CD14-positive monocyte (primary cell): ENCODE measurements at places on chromosomes 3 and 15.
A peak's percentile ranks its signal among the peaks of the same experiment; 100 is the strongest.

DNA sequence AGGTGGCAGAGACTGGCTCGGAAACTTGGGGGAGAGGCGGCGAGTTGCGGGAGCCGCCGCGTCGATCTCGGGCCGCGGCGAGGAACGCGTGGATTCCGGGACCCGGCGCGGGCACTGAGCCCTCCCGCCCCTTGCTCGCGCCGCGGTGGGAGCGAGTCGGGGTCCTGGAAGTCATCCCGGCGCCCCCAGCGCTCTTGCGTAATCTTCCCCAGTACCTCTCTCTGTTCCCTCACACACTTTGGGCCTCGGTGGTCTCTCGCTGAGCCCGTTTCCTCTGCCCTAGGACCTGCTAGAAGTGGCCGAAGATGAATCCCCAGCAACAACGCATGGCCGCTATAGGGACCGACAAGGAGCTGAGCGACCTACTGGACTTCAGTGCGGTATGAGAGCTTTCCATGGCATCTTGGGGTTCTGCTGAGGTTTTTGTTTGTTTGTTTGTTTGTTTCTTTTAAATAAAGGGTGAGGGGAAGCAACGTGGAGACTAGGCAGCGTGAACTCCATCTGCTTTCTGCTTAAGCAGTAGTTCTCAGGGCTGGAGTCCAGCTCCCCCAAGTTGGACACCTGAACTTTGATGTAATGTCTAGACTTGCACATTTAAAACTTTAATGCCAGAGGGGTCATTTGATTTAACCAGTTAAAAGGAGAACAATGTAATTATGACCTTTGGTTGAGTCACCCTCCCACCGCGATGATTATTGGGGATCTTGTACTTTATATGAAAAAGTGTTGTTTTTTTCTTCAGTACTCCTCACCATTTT is 1.3 kb downstream of the TCF12 start:
- H3K27me3 ChIP-seq, result no peaks in the 10 kb centered on the region
- H3K36me3 ChIP-seq, result peaks cover 26% of the 10 kb centered on the region
- DNase-seq, result peak; percentile 39
- H3K27ac ChIP-seq, result peak overlapping the region; percentile 97
- H3K4me1 ChIP-seq, result peaks cover 17% of the 10 kb centered on the region

DNA sequence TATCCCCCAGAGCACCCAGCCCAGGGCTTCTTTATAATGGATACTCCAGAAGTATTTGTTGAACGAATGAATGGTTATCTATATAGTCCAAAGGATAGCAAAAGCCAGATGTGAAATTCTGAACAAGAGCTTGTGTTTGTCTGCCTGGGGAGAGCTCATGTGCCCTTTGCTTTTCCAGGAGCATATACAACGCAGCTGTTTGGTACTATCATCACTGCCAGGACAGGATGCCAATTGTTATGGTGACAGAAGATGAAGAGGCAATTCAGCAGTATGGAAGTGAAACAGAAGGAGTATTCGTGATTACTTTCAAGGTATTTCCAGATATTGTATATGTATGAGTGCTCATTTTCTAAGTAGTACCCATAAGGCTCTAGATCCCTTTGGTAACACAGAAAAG is 15.2 kb downstream of the DIS3L start:
- DNase-seq, result no peak
- no peaks in the 10 kb centered on the region for H3K27me3 ChIP-seq
- peaks cover 79% of the 10 kb centered on the region for H3K36me3 ChIP-seq
- no peaks in the 10 kb centered on the region for H3K4me1 ChIP-seq

- no peaks in the 10 kb centered on the region for H3K27me3 ChIP-seq
- peaks cover 89% of the 10 kb centered on the region for H3K36me3 ChIP-seq
- H3K4me1 ChIP-seq, result no peaks in the 10 kb centered on the region
- DNase-seq, result no peak
Observed at GRCh38 chr15:79321876-79322275, 11.0 kb downstream of the TMED3 start.

DNA sequence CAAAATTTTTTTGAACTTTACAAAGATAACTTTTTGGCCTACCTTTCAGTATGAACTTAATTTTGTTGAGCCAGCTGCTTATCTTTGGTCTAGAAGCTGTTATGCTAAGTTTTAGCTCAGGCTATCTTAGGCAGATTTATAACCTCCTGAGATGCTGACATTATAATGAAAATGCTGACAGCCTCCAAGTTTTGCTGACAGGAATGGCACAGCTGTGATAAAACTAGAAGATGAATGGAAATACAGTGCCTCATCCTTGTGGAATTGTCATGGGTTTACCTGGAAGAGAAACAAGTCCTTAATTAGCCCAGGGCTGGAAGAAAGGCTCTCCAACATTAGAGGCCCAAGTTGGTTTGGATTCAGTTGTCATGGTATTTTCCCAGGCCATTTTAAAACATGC is 123.3 kb downstream of the OXSM start:
- no peak for DNase-seq
- no peaks in the 10 kb centered on the region for H3K27me3 ChIP-seq
- H3K4me1 ChIP-seq, result no peaks in the 10 kb centered on the region
- no peaks in the 10 kb centered on the region for H3K36me3 ChIP-seq

GRCh38 chr3:141405591-141405990 is 37.3 kb downstream of the ZBTB38 start:
- peaks cover 15% of the 10 kb centered on the region for H3K36me3 ChIP-seq
- H3K4me3 ChIP-seq, result no peak overlapping the region
- H3K27ac ChIP-seq, result no peak overlapping the region
- no peak for DNase-seq
- H3K4me1 ChIP-seq, result peaks cover 16% of the 10 kb centered on the region

DNA sequence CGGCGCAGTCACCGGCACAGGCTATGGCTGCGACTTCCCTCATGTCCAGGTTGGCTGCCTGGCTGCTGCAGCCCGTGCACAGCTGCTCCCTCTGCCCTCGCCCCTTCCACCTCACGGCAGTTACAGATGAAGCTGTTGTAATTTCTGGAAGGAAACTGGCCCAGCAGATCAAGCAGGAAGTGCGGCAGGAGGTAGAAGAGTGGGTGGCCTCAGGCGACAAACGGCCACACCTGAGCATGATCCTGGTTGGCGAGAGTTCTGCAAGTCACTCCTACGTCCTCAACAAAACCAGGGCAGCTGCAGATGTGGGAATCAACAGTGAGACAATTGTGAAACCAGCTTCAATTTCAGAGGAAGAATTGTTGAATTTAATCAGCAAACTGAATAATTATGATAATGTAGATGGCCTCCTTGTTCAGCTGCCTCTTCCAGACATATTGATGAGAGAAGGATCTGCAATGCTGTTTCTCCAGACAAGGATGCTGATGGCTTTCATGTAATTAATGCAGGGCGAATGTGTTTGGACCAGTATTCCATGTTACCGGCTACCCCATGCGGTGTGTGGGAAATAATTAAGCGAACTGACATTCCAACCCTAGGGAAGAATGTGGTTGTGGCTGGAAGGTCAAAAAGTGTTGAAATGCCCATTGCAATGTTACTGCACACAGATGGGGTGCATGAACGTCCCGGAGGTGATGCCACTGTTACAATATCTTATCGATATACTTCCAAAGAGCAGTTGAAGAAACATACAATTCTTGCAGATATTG is 13.2 kb upstream of the GNB4 start:
- H3K4me3 ChIP-seq, result peak overlapping the region; percentile 16
- peaks cover 25% of the 10 kb centered on the region for H3K4me1 ChIP-seq
- H3K36me3 ChIP-seq, result no peaks in the 10 kb centered on the region

- H3K27me3 ChIP-seq, result no peaks in the 10 kb centered on the region
- no peaks in the 10 kb centered on the region for H3K4me1 ChIP-seq
- H3K4me3 ChIP-seq, result no peak overlapping the region
- no peaks in the 10 kb centered on the region for H3K36me3 ChIP-seq
Observed at GRCh38 chr3:151256749-151257148, 21.6 kb downstream of the P2RY14 start.

GRCh38 chr15:96232335-96232734 is 98.2 kb upstream of the NR2F2 start:
- no peak overlapping the region for H3K27ac ChIP-seq
- H3K36me3 ChIP-seq, result no peaks in the 10 kb centered on the region
